Fibroblast of the conjunctiva (primary cell): ENCODE measurements at places on chromosomes 5 and 9.

DNA sequence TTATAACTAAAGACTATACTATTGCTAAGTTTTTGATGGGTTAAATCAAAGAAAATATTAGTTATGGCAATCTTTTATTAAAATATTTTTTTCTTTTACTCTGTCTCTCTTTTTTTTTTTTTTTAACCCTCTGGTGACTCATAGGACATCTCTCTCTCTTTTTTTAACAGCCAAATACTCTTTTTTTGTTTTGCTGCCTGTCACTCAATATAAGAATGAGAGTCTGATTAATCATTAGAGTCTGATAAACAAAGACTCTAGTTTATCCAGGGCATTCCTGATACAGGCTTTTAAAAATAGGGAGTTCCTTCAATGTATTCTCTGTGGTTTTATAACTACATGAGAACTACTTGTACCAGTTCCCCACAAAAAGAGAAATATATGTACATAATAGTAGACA, 77.3 kb downstream of the SLC38A9 start:
- DNase-seq, result no peak

GRCh38 chr9:130459151-130459550, 14.4 kb downstream of the ASS1 start:
- DNase-seq, result no peak

DNA sequence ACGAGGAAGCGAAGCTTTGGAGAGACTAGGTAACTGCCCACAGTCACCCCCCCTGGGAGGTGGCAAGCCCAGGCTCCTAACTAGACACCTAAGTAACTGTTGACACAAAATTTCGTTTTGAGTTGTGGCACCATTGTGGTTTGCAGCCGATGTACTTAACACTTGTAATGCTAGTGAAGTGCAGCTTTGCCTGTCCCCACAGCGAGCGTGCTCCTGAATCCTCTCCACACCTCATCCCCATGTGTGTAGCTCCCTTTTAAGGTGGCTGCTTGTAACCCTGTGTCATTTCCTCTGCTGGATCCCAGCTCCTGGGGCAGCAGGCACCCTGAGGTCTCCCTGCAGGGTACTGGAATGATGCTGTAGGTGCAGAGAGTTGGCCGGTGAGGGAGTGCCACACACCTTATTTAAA, 114.9 kb downstream of the TRIO start:
- no peak for DNase-seq

DNA sequence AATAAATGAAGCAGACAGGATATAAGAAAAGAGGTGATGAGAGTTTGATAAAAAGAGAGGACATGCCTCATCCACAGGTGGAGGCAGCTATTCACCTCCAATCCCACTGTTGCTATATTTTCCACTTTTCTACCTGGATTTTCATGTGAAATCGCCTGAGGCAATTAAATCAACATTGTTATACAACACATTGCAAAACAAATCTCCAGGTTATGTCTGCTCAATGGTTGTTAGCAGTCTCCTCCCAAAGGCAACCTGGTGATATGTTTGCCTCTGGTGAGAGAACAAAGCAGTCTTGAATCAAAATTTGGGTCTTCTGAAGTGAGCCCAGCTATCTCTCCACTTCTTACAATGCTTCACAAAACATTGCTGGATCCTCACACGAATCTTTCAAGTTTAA, 30.0 kb downstream of the NREP start:
- DNase-seq, result no peak

DNA sequence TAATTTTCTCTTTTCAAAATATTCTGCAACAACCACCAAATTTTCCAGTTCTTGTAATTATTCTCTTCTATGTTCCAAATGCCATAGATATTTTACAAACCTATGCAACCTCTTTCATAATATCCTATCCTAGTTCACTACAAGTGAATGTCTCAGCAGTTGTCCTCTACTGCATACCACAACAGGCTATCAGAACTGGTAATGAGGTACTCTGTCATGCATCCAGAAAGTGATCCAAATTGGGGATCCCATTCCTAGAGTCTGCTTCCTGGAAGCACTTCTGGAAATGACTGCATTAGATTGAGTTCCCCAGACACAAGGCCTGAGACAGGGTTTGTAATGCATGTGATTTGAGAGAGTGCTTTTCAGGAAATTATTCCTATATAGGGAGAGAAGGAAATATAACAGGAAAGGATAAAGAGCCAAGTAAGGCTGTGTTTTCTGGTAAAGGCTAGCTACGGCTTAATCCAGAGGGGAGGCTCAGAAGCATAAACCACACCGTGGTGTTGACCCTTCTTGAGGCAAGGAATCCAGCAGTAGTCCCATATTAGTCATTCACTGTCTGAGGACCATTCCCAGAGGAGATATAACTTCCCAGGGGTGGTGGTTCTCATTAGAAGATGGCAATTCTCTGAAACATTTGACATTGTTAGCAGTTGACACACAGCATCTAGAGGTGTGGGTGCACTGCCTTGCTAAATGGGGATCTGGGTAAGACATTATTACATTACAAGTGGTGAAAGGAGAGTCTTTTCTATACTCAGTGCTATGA, 80.3 kb upstream of the FST start:
- no peak for DNase-seq
